HAP-1 (cell line): ENCODE measurements at places on chromosomes 3 and 15.

DNA sequence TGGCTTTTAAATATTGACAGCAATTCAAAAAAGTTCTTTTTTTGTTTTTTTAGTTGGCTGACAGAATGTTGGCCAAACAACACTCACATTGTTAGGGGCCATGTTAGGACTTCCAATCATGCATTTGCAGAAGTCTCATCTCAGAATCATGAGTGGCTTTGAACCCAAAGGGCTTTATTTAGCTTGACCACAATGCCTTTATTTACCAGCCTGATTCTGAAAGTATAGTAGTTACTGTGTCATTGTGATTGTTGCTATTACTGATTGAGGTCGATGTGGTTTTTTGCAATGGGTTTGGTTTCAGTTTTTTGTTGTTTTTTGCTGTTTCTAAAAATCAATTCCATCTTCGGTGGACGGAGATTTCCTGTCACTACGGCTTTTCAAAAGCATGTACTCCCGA is 7.2 kb downstream of the GLDN start:
- DNase-seq, result no peak

GRCh38 chr3:160402221-160403027 is 3.0 kb downstream of the SMC4 start:
- DNase-seq, result no peak

DNA sequence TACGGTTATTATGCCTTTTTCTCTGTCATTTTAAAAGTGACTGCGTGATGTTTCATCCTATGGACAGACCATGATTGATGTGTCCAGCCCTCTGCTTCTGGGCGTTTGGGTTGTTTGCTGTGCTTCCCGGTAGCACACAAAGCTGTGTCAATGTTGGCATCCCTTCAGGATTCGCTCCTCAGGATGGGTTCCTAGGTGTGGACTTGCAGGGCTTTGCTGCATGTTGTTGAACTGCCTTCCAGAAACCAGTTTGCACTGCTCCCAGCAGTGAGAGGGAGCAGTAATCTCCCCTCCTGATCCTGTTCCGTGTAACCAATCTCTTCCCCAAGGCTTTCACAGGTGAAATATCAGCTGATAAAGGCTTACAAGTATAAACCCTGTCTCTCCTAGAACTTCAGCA is 787 bp downstream of the TRPM1 start:
- no peak for DNase-seq

GRCh38 chr3:61858054-61858453 is 296.7 kb downstream of the PTPRG start:
- DNase-seq, result no peak

- no peak for DNase-seq
Observed at GRCh38 chr3:122074621-122075265, 19.6 kb downstream of the CD86 start.

- DNase-seq, result peak; percentile 75
Observed at GRCh38 chr3:192917404-192918274, at the start of gene MB21D2. MB21D2 (minus strand) TSS chr3:192917856; CDS start chr3:192917840, 16 bp downstream.

GRCh38 chr15:64017591-64018163 is 28.6 kb downstream of the DAPK2 start:
- DNase-seq, result no peak

- DNase-seq, result no peak
Observed at GRCh38 chr15:32833379-32833821, 115.6 kb downstream of the GREM1 start.

DNA sequence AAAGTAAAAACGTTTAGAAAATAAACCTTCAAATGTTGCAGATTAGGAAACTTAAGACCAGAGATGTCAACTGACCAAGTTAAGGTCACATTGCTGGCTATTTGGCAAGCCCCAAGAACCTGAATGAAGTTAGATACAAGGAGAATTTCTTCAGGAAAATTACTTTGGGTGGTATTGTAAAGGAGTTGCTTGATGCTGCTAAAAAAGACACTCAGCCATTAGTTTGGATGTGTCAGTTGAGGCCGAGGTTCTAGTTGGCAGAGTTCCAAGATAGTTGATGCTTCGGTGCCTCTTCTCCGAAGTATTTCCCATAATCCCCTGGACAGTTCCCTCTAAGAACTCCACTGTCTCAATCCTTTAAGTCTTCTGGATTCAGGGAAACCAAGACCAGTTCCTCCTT is 24.3 kb downstream of the SIAH2 start:
- no peak for DNase-seq

GRCh38 chr15:49501586-49501985 is 78.5 kb downstream of the FGF7 start:
- DNase-seq, result no peak
